ENCODE measurements at places on chromosomes 4 and X.

DNA sequence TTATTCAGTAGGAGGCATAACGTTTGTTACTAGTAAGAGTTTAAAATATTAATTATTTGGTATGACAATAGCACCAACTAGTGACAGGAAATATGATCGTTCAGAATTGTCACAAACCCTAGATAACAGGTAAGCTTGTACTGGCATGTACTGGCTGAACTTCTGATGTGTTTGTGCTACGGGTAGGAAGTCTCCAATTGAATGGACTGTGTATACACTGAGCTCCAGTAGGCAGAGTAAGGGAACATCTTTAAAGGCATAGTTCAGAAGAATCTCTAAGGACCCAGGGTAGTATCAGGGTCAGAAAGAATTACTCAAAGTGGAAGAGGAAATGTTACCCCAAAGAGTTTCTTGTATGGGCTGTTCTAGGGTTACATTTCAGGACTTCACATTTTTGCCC, 230.4 kb downstream of the EDA2R start:
- no peak for DNase-seq

GRCh38 chr4:84583876-84584380, 1.0 kb downstream of the CDS1 start:
- no peak for DNase-seq

DNA sequence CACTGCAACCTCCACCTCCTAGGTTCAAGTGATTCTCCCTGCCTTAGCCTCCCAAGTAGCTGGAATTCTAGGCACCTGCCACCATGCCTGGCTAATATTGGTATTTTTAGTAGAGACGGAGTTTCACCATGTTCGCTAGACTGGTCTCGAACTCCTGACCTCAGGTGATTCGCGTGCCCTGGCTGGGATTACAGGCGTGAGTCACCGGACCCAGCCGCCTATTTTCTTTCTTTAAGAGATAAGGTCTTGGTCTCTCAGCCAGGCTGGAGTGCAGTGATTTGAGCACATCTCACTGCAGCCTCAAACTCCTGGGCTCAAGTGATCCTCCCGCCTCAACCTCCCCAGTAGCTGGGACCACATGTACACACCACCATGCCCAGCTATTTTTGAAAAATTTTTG, 166.5 kb downstream of the DHRSX start:
- DNase-seq = no peak

- DNase-seq = no peak
Measured at GRCh38 chr4:16196482-16197393, 29.5 kb downstream of the TAPT1 start.

- no peak for DNase-seq
Measured at GRCh38 chrX:1524874-1525582, 12.0 kb downstream of the P2RY8 start.

DNA sequence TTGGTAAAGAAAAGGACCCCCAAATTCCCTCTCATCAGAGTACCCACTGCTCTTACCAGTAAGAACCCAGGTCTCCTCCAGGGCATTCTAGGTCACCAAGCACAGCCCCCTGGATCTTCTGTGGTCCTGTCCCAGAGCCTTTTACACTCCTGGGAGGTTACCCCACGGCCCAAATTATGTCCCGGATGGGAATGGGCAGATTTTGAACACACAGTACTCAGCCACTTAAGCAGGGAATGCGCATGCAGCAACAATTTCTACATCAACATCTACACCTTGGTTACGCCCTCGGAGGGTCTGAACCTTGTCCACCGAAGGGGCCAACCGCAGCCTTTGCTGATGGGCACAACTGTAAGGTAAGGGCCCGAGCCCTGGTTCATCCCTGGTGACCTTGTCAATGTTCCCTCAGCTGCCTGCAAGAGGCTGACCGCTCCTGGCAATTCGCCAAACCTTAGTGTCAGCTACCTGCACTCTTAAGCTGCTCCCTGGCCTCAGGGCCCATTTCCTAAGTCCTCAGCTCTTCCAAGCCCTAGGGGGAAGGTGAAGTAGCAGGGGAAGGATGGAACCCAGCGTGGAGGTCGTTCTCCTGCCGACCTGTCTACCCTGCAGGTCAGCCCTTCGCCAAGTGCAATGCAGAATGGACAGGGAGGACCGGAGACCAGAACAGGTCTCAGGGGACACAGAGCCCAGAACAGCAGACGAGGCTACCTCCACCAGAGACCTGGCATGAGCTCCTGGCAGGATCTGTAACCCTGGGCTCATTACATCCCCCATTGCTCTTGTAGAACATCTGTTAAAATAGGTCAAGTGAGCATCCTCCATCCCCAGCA, 5.9 kb downstream of the TIMP1 start:
- no peak for DNase-seq

DNA sequence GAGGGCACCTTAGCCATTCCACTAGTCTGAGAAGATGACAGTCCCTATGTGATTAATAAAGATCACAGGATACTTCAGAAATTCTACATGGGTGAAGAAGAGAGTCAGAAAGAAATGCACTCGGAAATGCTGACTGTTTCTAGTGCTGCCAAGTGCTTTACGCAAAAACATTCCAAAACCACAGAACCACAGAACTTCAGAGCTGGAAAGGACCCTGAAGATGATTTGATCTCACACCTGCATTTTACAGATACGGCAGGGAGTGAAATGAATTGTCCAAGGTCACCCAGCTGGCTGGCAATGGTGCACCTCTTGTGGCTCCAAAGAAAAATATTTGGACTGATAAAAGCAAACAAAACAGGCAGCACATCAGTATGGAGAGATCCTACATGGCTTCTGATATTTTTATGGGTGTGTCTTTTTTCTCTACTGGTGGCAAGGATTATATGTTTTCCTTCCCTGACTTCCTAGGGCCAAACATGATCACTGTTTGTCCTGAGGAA, 115.9 kb downstream of the MAML3 start:
- DNase-seq = no peak

GRCh38 chrX:68083510-68083909, 349.8 kb downstream of the OPHN1 start:
- DNase-seq = no peak

- DNase-seq = no peak
Measured at GRCh38 chr4:181827246-181827645, 416.0 kb upstream of the TENM3 start.

DNA sequence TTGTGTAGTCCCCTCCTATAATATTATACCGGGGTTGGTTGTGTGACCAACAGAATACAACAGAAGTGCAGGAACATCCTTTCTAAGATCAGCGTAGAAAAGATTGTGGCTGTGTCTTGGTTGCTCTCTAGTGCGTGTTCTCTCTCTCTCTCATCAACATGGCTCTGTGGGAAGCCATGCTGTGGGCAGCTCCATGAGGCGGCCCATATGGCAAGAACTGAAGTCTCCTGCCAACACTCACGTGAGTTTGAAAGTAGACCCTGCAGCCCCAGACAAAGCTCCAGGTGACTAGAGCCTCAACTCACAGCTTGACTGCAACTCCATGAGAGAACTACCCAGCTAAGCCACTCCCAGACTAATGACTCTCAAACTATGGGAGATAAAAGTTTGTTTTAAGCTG, 118.7 kb downstream of the TSPAN5 start:
- DNase-seq = no peak

GRCh38 chr4:13917015-13917414, 289.5 kb upstream of the BOD1L1 start:
- DNase-seq = no peak

DNA sequence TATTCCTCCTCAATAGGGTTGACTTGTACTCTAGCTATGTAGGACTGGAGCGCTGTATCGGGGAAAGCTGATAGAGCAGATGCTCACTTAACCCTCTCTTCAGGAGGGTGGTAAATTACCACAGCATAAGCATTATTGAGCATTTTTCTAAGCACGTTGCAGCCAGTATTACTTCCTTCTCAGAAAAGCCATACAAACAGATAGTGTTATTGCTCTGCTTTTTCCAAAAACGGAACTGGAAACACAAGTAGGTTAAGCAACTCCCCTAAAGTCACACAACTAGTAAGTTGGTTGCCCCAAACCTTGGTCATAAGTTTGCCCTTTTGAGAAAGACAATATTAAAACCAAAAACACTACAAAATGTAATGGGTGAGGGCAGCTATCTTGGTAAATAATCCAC, 73.9 kb downstream of the REELD1 start:
- no peak for DNase-seq

DNA sequence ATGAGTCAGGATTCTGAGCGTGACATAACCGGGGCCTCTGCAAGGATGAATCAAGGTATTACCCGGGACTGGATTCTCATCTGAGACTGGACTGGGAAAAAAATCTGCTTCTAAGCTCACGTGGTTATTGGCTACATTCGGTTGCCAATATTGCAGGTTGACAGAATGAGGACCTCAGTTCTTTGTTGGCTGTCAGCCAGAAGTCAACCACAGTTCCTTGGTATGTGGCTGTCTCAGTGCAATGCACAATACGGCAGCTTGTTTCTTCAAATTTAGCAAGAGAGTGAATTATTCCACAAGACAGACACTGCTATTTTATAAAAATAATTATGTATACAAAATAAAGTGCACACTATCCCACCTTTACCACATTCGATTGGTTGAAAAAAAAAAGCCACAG, 424.2 kb downstream of the KLHL4 start:
- no peak for DNase-seq

DNA sequence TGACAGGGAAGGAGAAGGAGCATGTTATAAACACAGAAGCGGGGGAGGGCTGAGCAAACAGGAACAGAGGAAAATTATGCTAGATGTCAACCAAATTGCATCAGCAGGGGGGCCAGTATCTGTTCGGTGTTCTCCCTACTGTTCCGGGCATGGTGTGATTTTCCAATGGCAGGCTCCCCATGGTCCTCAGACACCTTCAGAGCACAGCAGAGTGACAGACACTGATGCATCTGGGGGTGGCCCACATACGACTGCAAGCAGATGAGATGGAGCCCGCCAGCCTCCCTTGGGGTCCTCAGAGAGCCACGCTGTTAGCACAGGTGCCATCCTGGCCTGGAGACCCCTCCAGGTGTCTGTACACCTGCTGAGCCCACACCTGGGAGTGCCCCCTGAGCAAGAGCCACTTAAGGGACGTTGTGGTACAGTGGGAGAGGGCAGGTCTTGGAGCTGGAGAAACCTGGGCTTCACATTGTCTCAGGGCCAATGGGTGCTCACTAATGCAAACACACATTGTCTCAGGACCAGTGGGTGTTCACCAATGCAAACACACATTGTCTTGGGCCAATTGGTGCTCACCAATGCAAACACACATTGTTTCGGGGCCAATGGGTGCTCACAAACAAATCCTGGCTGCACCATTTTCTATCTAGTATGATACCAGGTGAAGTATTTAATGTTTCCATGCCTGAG, 95.4 kb downstream of the SLC2A9 start:
- no peak for DNase-seq

GRCh38 chr4:41613821-41614220, 75.9 kb downstream of the LIMCH1 start:
- no peak for DNase-seq

DNA sequence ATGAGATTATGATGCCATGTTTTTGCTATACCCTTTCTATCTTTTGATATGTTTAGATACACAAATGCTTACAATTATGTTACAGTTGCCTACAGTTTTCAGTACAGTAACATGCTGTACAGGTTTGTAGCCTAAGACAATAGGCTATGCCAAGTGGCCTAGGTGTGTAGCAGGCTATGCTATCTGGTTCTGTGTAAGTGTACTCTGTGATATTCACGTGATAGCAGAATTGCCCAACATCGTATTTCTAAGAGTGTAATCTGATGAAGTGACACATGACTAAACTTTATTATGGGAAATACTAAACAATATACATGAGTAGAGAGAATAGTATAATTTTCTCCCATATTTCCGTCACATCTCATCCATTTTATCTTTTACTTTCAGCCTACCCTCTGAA, 97.0 kb downstream of the CLDN22 start:
- DNase-seq = no peak

DNA sequence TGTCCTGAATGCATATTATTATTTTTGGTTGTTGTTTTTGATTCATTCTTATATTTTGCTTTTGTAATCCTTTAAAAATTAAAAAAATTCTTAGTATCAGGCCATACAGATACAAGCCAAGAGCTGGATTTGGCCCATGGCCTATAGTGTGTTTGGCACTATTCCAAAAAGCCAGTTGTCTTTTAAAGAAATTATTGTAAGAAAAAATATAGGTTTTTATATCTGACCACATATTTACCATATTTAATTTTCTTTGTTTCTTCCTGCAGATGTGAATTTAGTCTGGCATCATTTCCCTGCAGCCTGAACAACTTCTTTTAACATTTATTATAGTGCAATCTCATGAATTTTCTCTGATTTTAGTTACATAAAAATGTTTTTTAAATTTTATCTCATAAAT, 652.8 kb upstream of the NR3C2 start:
- no peak for DNase-seq
